ENCODE measurements at places on chromosomes 5 and 9. TPM values are rescaled to one million over a fixed set of nuclear protein-coding genes. Genes with fewer than 3 reads are reported as not detected.
A peak's percentile ranks its signal among the peaks of the same experiment; 100 is the strongest.

- DNase-seq, result no peak
- H3K36me3 ChIP-seq, result no peaks in the 10 kb centered on the region
- no peak overlapping the region for H3K4me3 ChIP-seq
- H3K27me3 ChIP-seq, result no peaks in the 10 kb centered on the region
These were observed 189.4 kb downstream of the IRX2 start for GRCh38 chr5:2562036-2562435.

DNA sequence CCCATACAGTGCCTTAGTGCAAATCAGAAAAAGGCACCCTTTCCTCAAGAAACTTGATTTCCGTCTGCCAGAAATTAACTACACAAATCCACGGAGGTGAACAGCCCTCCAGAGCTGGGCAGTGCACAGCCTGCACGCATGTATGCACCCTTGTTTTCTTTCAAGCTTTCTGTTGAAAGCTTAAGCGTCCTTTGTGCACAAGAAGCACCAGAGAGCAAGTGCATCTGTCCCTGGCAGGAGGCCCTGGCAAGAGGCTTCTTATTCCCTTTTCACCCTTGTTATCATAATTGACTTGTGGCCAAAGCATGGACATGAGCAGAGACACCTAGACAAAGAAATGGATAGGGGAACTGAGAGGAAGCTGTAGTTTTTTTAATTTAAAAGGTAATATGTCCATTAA lies 47.4 kb upstream of the ATG10 start:
- no peaks in the 10 kb centered on the region for H3K27me3 ChIP-seq
- no peaks in the 10 kb centered on the region for H3K36me3 ChIP-seq
- no peak for DNase-seq
- no peaks in the 10 kb centered on the region for H3K4me1 ChIP-seq
- no peak overlapping the region for H3K27ac ChIP-seq

DNA sequence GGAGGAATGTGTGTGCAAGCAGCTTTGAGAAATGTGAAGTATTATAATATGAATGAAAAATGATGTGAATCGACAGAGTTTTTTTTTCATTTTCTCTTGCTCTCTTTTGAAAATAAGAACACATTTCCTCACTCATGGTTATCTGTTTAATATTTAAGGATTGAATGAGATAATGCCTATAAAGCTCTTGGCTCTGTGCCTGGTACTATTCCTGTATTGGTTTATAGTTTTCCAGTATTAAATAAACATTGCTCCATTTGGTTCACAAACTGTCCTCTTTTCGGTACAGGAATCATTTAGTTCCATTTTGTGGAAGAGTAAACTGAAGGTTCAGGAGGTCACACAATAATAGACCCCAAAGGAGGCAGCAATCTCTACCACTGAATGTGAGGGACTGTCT lies 1185.5 kb upstream of the WWC1 start:
- no peak for DNase-seq
- no peaks in the 10 kb centered on the region for H3K27me3 ChIP-seq
- no peaks in the 10 kb centered on the region for H3K4me1 ChIP-seq
- H3K27ac ChIP-seq, result no peak overlapping the region

- H3K36me3 ChIP-seq, result no peaks in the 10 kb centered on the region
- H3K4me3 ChIP-seq, result no peak overlapping the region
- H3K4me1 ChIP-seq, result no peaks in the 10 kb centered on the region
- DNase-seq, result no peak
These were observed 502.8 kb upstream of the PAPPA start for GRCh38 chr9:115650768-115651167.

DNA sequence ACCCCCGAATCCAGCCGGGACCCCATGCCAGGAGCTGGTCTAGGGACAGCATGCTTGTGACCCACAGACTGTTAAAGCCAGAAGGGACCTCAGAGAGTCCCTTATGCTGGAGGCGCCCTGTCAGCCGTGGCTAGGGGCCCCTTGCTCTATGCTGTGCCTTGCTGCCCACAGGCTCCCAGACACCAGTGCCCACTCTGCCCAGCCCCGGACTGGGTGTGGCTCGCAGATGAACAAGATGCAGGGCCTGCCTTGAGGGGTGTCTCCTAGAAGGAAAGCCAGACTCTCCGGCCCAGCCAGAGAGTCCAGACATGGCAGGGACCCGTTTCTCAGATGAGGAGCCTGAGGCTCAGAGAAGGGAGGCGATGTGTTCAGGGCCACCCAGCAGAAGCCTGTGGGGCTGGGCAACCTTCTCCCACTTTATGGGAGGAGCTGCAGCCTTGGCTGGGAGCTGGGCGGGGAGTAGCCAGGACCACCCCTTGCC lies 85.7 kb downstream of the LMX1B start:
- no peaks in the 10 kb centered on the region for H3K4me1 ChIP-seq
- no peaks in the 10 kb centered on the region for H3K27me3 ChIP-seq

DNA sequence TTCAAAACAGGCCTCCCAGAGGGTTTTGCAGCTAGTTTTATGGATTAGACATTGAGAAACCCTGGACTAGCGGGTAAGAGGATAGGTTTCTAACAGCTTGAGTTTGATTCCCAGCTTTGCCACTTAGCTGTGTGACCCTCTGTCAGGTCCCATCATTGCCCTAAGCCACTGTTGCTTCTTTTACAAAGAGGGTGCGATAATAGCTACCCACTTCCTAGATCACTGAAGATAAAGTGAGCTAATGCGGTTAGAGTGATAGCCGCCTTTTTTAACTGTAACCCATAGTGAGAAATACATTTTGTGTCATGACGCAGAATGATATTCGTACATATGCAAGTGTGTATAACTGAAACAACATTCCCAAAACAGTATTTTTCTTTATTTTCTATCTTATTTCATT lies 40.3 kb downstream of the CSF1R start:
- no peaks in the 10 kb centered on the region for H3K4me1 ChIP-seq
- no peak overlapping the region for H3K27ac ChIP-seq
- peaks cover 24% of the 10 kb centered on the region for H3K36me3 ChIP-seq
- no peak for DNase-seq
- no peak overlapping the region for H3K4me3 ChIP-seq

GRCh38 chr9:85401998-85402397 lies 339.8 kb downstream of the AGTPBP1 start:
- H3K36me3 ChIP-seq, result no peaks in the 10 kb centered on the region
- no peaks in the 10 kb centered on the region for H3K27me3 ChIP-seq
- no peak overlapping the region for H3K4me3 ChIP-seq
- H3K4me1 ChIP-seq, result no peaks in the 10 kb centered on the region
- H3K27ac ChIP-seq, result no peak overlapping the region
- DNase-seq, result no peak

GRCh38 chr5:133358271-133358670 lies 254.1 kb downstream of the FSTL4 start:
- no peak for DNase-seq
- no peaks in the 10 kb centered on the region for H3K4me1 ChIP-seq
- H3K36me3 ChIP-seq, result no peaks in the 10 kb centered on the region
- H3K27ac ChIP-seq, result no peak overlapping the region

GRCh38 chr5:55081541-55081940 lies 20.9 kb upstream of the GZMA start:
- H3K4me3 ChIP-seq, result no peak overlapping the region
- no peaks in the 10 kb centered on the region for H3K27me3 ChIP-seq
- no peaks in the 10 kb centered on the region for H3K36me3 ChIP-seq

GRCh38 chr9:128420651-128421481 lies at the start of gene CERCAM:
CERCAM (plus strand) TSS chr9:128420857; CDS start chr9:128420878, 21 bp downstream.
- H3K27ac ChIP-seq, result peak within 1 kb of the TSS; percentile 67
- H3K4me3 ChIP-seq, result peak within 1 kb of the TSS; percentile 97
- H3K27me3 ChIP-seq, result no peaks in the 10 kb centered on the region
- H3K4me1 ChIP-seq, result peaks cover 5% of the 10 kb centered on the region
- no peak for DNase-seq

The HTR1A gene
- total RNA-seq, result not detected

The OR13D1 gene
- total RNA-seq, result not detected

The ZDHHC21 gene
- total RNA-seq, result 29.1 TPM

The ZNF658 gene
- 8.6 TPM for total RNA-seq

The CDH9 gene
- total RNA-seq, result not detected
